ENCODE measurements at places on chromosomes 1 and 21. TPM values are rescaled to one million over a fixed set of nuclear protein-coding genes. Genes with fewer than 3 reads are reported as not detected.

The OLIG2 gene
- total RNA-seq = not detected

The RNF11 gene
- 54.2 TPM for total RNA-seq

The NES gene
- total RNA-seq = 138 TPM

The HOOK1 gene
- 34.5 TPM for total RNA-seq

The KLF18 gene
- not detected for total RNA-seq

The WDR77 gene
- 66.0 TPM for total RNA-seq

The EDARADD gene
- 7.0 TPM for total RNA-seq

The SPATA1 gene
- 1.1 TPM for total RNA-seq

The OSCP1 gene
- total RNA-seq = 1.4 TPM

The MYCL gene
- 28.8 TPM for total RNA-seq

DNA sequence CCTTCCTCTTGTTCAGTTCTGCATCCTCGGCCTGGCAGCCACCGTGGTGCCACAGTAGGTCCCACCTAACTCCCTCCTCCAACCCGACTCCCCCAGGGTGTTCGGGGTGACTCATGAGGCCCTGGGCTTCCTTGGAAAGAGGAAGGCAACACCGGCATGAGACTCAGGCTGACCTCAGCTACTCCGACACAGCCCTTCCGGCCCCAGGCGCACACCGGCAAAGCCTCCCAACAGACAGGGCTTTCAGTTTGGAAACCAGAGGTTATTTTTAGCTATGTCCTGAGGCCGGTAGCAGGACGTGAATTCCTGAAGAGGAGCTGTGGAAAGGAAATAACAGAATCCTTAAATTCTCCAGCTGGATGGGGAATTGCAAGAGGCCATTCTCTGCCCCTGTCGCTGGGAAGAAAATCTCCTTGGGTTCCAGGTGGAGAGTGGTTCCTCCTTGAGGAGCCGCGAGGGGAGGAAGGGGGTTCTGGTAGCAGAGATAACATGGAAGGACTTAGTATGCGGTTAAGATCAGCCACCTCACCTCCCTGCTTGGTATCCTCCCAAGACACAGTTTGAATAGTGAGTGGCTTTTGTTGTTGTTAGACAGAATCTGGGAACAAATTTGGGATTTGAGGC is 24.4 kb downstream of the PLXNA2 start:
- H3K36me3 ChIP-seq = no peaks in the 10 kb centered on the region
- no peak overlapping the region for H3K4me3 ChIP-seq
- H3K27me3 ChIP-seq = no peaks in the 10 kb centered on the region
- DNase-seq = no peak
- no peak overlapping the region for H3K27ac ChIP-seq
- no peaks in the 10 kb centered on the region for H3K4me1 ChIP-seq

GRCh38 chr1:170891872-170892271 is 43.5 kb upstream of the MROH9 start:
- no peak for DNase-seq
- no peak overlapping the region for H3K27ac ChIP-seq
- no peaks in the 10 kb centered on the region for H3K27me3 ChIP-seq
- no peak overlapping the region for H3K4me3 ChIP-seq

GRCh38 chr1:25031966-25032667 is 102.0 kb upstream of the RUNX3 start:
- DNase-seq = no peak
- H3K27me3 ChIP-seq = no peaks in the 10 kb centered on the region
- H3K4me1 ChIP-seq = peaks cover 4% of the 10 kb centered on the region
- H3K36me3 ChIP-seq = no peaks in the 10 kb centered on the region

GRCh38 chr1:15330028-15330427 is 79.7 kb upstream of the EFHD2 start:
- no peak overlapping the region for H3K27ac ChIP-seq
- DNase-seq = no peak
- H3K27me3 ChIP-seq = no peaks in the 10 kb centered on the region
- H3K36me3 ChIP-seq = no peaks in the 10 kb centered on the region

GRCh38 chr21:46304955-46305354 is 18.7 kb downstream of the C21orf58 start:
- H3K36me3 ChIP-seq = peaks cover 2% of the 10 kb centered on the region
- H3K27ac ChIP-seq = no peak overlapping the region
- H3K4me3 ChIP-seq = no peak overlapping the region
- H3K27me3 ChIP-seq = no peaks in the 10 kb centered on the region

DNA sequence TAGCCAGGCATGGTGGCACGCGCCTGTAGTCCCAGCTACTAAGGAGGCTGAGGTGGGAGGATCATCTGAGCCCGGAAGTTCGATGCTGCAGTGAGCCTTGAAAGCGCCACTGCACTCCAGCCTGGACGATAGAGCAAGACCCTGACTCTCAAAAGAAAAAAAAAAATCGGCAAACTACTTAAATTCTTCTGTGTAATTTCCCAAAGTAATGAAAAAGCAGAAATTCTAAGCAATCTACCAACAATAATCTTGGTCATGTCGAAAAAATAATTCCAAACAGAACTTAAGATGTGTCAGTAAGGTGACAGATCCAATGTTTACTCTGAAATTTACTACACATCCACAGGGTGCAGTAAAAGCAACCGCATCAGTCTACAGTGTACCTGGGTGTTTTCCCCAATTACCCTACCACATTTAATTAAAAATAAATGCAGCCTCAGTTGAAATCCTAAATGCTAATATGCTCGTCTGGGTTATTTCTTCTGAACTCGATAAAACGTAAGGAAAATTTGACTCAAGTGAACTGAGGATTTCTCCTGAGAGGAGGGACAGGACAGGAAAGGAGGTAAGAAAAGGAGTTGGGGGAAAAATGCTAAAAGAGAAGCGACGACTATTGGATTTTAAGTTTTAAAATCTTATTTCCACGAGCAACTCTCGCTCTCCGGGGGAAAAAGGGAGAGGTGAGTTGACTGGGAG is 801 bp downstream of the EPRS1 start:
- peaks cover 3% of the 10 kb centered on the region for H3K4me1 ChIP-seq
- H3K27me3 ChIP-seq = no peaks in the 10 kb centered on the region
- H3K36me3 ChIP-seq = no peaks in the 10 kb centered on the region
- peak overlapping the region; percentile 96 for H3K4me3 ChIP-seq
- DNase-seq = no peak

DNA sequence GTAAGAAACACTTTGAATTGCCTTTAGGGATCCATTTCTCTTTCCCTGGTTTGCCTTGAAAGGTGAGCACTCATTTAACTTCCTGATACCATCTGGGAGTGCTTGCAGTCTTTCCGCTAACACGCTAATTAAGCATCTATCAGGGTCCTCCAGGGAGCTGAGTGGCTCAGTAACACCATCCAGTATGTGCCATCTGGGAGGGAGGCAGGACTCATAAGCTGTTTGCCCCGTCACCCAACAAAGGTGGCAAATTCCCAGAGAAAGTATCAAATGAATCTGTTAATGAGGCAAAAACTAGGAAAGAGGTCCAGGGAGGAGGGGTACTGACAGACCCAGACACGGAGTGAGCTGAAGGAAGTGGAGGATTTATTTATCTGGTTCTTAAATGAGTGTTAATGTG is 430.9 kb downstream of the HLX start:
- H3K36me3 ChIP-seq = no peaks in the 10 kb centered on the region
- no peak overlapping the region for H3K4me3 ChIP-seq
- no peak for DNase-seq
- H3K27ac ChIP-seq = no peak overlapping the region
- no peaks in the 10 kb centered on the region for H3K27me3 ChIP-seq

- H3K36me3 ChIP-seq = no peaks in the 10 kb centered on the region
These were observed 15.1 kb upstream of the KLF17 start for GRCh38 chr1:44103270-44104131.

- peaks cover 6% of the 10 kb centered on the region for H3K4me1 ChIP-seq
- no peaks in the 10 kb centered on the region for H3K27me3 ChIP-seq
- no peak overlapping the region for H3K4me3 ChIP-seq
- no peak for DNase-seq
- H3K36me3 ChIP-seq = no peaks in the 10 kb centered on the region
- no peak overlapping the region for H3K27ac ChIP-seq
These were observed 93.1 kb upstream of the BCAR3 start for GRCh38 chr1:93774707-93775106.

DNA sequence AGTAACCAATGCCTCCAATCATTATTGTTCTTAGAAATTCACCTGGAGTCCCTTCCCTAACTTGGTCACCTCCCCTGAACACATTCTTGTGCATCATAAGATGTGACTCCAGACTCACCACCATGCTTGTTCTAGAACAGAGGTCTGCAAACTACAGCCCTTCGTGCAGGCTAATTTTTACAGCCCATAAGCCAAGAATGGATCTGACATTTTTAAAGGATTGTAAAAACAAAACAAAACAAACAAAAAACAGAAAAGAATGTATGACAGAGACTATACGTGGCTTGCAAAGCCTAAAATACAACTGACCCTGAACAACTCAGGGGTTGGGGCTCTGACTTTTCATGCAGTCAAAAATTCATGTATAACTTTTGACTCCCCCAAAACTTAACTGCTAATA is 6.2 kb upstream of the HIVEP3 start:
- no peak overlapping the region for H3K27ac ChIP-seq
- no peaks in the 10 kb centered on the region for H3K4me1 ChIP-seq
- DNase-seq = no peak
- H3K36me3 ChIP-seq = no peaks in the 10 kb centered on the region
- H3K27me3 ChIP-seq = no peaks in the 10 kb centered on the region

DNA sequence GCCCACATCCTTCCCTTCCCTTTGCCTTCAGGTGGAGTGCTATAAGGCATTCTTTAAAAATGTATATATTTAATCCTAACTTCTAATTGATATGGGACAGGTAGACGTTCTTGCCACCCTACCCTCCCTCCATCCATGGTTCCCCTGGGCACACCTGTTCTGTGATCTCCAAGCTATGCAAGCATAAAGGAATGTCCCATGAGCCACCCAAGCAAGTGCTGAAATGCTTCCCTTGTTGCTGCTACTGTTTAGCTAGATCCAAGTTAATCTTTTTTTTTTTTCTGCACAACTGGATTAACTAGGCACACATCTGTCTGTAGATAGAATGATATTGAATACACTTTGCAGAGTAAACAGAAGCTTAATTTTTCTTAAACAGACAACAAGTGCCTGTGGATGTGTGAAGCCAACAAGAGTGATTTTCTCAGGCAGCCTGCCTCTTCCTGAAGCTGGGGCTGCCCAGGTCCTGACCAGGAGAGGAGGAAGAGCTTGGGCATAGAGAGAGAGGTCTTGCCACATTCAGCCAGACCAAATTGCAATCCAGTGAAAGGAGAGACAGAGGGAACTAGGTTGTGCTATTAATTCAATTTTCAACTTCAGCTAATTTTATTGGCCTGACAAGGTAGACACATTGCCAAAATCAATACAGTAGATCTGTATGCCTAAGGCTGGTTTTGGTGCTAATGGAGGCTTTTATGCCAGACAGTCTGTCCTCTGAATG is 28.2 kb upstream of the ATP1B1 start:
- no peak overlapping the region for H3K27ac ChIP-seq
- no peaks in the 10 kb centered on the region for H3K4me1 ChIP-seq
- H3K27me3 ChIP-seq = no peaks in the 10 kb centered on the region
- no peak for DNase-seq

DNA sequence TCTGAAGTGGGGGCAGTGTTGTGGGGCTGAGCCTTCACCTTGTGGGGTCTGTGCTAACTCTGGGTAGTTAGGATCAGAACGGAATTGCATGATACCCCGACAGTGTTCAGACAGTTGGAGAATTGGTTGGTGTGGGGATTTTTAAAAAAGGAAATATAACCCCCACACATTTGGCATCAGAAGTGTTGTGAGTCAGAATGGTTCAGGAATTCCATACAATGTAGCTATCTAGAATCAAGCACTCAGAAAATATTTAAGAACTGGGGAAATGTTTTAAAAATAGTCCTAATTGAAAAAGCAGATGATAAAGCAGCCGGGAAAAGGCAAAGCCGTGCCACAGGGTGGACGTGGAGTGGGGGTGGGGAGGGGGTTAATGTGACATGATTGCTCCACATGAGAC is 6.5 kb upstream of the S100A7 start:
- no peak overlapping the region for H3K27ac ChIP-seq
- no peak for DNase-seq
- peaks cover 6% of the 10 kb centered on the region for H3K4me1 ChIP-seq
- H3K4me3 ChIP-seq = no peak overlapping the region
- no peaks in the 10 kb centered on the region for H3K27me3 ChIP-seq

DNA sequence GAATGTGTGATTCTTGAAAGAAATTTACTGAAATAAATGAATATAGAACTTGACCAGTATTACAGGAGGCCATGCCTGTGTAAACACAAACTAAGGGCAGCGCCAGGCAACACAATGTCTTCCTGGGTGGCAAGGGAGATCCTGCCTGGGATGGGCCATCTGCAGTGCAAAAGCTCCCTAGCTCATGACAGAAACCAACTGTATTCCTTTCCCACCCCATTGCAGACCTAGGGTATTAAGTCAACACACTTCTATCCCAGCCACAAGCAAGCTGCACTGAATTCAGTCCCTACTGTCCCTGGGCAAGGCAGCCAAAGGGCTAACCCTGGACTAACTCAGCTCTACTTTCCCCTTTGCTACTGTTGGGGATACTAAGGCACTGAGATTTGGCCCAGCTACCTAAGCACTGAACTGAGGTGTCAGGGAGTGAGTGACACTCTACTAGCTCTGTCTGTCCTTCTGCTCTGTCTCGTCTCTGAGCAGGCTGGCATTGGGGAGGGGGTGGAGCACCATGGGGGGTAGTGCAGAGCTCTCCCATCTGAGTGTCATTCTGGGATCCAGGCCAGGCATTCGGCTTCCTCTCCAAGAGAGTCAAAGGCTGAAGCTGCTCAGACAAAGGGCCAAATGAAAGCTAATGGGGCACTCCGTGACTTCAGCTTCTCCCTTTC is 2.5 kb downstream of the INKA2 start:
- H3K36me3 ChIP-seq = peaks cover 3% of the 10 kb centered on the region
- H3K4me3 ChIP-seq = peak overlapping the region; percentile 70
- H3K27ac ChIP-seq = no peak overlapping the region
- peak; percentile 45 for DNase-seq
- peaks cover 6% of the 10 kb centered on the region for H3K27me3 ChIP-seq
- H3K4me1 ChIP-seq = peaks cover 27% of the 10 kb centered on the region

DNA sequence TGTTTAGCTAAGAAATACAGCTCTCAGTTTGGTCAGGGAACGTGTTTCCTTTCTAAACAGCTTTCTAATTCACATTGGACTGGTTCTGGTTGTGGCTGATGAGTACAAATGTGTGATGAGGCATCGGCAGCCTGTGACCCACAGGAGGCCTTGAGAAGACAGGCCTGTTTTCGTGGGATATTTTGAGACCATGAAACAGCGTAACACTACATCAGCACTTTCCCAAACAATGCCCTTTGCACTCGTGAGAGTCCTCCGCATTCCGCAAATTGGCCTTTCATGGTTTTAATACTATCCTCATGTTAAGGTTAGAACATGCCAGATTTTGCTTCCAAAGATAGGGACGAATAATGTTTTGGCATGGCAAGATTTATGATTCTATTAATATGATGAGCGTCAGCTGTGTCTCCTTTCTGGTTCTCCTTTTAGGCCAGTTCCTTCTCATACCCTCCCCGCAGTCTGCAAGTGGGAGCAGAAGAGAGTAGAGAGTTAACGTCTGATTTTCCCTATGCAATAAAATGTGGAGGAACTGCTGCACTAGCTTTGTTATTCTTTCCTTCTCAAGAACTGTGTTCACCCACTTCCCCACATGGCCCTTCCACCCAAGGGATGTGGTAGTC is 84.3 kb upstream of the L1TD1 start:
- H3K4me1 ChIP-seq = no peaks in the 10 kb centered on the region
- DNase-seq = no peak
- no peaks in the 10 kb centered on the region for H3K27me3 ChIP-seq
- no peak overlapping the region for H3K27ac ChIP-seq
- H3K36me3 ChIP-seq = no peaks in the 10 kb centered on the region

GRCh38 chr1:55669293-55669692 is 454.1 kb upstream of the USP24 start:
- no peak for DNase-seq
- H3K36me3 ChIP-seq = no peaks in the 10 kb centered on the region
- no peaks in the 10 kb centered on the region for H3K4me1 ChIP-seq
- no peak overlapping the region for H3K4me3 ChIP-seq
- no peaks in the 10 kb centered on the region for H3K27me3 ChIP-seq
- H3K27ac ChIP-seq = no peak overlapping the region

Data from H1 (cell line).